ENCODE measurements at places on chromosomes 12 and 14. TPM values are rescaled to one million over a fixed set of nuclear protein-coding genes. Genes with fewer than 3 reads are reported as not detected.

DNA sequence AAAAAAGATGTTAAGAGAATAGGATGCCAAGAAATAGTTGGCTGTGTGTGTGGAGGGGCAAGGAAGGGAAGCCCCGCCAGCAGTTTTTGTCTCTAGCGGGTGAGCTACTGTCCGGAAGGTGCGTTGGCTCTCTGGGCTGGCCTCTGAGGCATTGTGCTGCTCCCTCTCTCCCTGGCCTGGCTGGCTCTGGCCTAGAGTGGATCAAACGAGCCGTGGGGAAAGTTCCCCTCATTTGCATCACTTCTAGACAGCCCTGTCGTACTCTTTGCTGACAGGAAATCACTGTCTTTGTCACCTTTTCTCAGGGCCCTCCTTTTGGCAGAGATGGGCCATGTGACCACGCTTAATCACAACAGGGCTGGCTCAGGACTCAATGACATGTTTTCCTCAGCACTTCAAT is 236.1 kb upstream of the NPAS3 start:
- ATAC-seq: peak; percentile 93

- ATAC-seq: peak; percentile 64
Observed at GRCh38 chr12:30026621-30027234, 243.0 kb upstream of the TMTC1 start.

DNA sequence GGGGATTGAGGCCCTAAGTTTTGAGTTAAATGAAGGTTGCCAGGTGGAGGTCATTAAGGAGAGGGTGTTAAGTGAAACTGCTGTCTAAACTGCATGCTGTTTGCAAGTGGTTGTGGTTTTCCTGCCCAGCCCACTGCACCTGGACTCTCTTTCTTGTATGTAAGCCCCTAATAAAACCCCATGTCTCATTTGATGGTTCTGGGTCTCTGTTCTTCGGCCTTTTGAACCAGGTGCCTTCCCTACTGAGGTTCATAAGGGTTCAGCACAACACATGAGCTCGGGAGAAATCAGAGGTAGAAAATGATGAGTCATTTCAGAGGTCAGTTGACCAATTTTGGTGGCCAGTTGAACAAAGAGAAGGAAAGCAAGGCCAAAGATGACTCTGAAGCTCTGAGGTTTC is 382.5 kb downstream of the RPS29 start:
- no peak for ATAC-seq

The PRH2 gene
- total RNA-seq: 1.7 TPM

The ETFRF1 gene
- 51.2 TPM for total RNA-seq

GRCh38 chr12:97943359-97943758 is 480.8 kb downstream of the RMST start:
- no peak for ATAC-seq

The DAO gene
- total RNA-seq: 0.71 TPM

DNA sequence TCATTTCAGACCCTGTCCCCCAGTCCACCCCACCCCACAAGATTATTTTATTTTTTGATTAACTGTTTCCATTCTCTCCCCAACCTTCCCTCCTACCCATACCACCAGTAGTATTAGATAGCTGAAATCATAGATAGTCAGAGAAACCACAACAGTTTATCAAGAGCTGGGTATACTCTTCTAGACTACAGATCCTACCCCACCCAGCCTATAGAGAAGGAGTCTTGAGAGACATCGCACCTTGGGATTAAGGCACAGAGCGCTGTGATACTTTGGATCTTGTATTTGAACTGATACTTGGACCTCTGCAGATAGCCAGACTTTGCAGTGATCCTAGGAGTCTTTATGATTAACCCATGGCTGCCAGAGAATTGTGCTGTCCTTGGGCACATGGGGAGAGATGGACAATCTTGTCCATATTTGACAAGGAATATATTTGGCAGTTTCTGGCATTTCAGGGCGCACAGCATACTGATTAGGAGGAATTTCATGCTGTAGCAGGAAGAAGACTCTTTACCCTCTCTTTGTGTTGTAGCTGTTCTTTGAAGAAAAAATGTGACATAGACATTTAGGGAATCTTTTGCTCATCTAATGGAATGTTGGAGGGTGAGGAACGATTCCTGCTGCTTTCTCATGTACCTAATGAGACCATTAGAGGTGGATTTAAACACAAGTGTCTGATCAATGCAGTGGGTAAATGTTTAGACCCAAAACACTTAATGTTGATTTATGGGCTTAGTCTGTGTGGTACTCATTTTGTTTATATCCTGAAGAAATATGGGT is 982 bp downstream of the RBMS2 start:
- peak; percentile 29 for ATAC-seq

DNA sequence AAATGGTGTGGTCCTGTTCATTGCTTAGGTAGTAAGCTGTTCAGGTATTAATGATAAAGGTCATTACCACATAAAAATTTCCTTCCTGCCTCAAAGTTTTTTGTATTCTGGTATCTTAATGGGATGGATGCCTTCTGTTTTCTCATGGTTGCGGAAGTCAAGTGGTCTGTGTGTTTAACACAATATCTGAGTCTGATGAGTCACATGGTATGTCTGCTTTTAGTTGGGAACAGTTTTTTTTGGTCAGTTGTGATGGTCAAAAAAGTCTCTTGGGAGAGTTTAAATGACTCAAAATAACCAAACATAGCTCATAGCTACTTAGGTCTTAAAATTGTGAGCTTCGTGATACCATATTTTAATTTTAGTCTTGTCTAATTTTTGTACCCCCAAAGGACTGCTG is 40.7 kb downstream of the STK38L start:
- no peak for ATAC-seq

- no peak for ATAC-seq
Observed at GRCh38 chr14:105309371-105309770, 5.2 kb upstream of the PACS2 start.

All from motor neuron (in vitro differentiated cells).